ENCODE measurements at places on chromosomes 5 and 9.

GRCh38 chr9:124696101-124696500 lies 75.0 kb downstream of the NR6A1 start:
- DNase-seq = no peak

- no peak for DNase-seq
Observed at GRCh38 chr5:94884311-94884710, 265.8 kb downstream of the SLF1 start.

GRCh38 chr5:16406630-16407029 lies 59.0 kb downstream of the ZNF622 start:
- DNase-seq = no peak

- DNase-seq = no peak
Observed at GRCh38 chr5:154472871-154473580, 5.0 kb downstream of the HAND1 start.

GRCh38 chr5:61402244-61402823 lies 70.3 kb downstream of the ZSWIM6 start:
- DNase-seq = no peak

DNA sequence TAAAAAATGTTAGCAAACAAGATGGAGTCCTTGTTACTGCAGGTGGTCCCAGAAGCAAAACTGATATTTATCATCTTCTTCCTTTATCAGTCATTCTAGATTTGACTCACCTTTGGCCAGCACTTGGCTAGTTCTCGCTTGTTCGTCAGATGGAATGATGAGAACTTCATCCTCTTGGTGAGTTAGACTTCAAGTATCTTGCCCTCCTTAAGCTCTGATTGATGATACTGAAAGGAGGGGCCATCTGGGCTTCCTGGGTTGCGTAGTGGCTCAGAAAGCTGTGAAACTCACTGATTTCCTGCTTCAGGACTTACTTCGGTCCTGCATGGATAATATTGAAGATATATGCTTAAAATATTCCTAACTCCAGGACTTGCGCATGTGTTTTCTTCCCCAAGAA lies 1248.2 kb upstream of the CDH9 start:
- no peak for DNase-seq

- no peak for DNase-seq
Observed at GRCh38 chr5:80917631-80918030, 42.5 kb upstream of the RASGRF2 start.

DNA sequence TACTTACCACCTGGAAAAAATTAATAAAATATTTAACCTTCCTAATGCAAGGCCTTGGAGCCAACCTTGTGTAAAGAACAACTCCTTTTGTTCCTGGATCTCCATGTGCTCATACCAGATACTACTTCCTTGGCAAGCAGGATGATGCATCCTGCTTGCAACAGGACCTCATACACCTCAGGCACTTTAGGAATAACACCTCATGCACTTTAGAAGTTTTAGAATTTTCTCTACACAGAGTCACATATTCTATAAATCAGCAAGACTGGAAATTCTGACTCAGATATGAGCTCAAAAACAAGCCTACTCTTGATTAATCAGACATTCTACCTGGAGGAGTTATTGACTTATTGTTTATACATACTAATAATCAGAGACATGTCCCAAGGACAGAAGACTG lies 209.6 kb upstream of the CDH10 start:
- no peak for DNase-seq

- no peak for DNase-seq
Observed at GRCh38 chr9:34405719-34406118, 29.0 kb upstream of the MYORG start.

DNA sequence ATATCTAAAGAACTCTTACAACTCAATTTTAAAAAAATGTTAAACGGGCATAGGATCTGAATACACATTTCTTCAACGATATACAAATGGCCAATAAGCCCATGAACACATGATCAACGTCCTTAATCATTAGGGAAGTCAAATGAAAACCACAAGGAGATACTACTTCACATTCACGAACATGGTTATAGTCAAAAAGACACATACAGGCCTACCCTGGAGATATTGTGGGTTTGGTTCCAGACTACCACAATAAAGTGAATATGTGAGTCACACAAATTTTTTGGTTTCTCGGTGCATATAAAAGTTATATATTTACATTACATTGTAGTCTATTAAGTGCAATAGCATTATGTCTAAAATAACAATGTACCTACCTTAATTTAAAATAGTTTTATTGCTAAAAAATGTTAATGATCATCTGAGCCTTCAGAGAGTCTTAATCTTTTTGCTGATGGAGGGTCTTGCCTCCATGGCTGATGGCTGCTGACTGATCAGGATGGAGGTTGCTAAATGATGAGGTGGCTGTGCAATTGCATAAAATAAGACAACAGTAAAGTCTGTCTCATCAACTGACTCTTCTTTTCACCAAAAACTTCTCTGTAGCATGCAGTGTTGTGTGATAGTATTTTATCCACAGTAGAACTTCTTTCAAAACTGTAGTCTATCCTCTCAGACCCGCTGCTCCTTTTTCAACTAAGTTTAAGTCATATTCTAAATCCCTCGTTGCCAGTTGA lies 15.1 kb downstream of the AK3 start:
- DNase-seq = no peak

GRCh38 chr5:85159395-85159794 lies 774.7 kb upstream of the EDIL3 start:
- no peak for DNase-seq

DNA sequence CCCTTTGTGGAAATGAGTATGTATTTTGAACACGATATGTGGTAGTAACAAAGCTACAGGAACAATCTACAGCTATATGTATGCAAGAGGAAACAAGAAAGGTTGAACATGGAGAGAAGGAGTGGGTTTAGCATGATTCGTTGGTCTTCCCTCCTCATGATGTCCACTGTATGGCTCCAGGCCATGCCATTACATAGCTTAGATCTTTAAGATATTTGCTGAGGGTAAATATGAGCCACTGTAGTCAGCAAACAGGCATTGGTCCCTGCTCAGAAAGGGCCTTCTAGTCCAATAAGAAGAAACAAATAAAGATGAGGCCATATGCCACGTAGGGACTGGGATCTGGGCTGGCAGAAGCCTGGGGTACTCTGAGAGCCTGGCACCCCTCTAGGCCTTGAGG lies 543.2 kb upstream of the SGCD start:
- no peak for DNase-seq

DNA sequence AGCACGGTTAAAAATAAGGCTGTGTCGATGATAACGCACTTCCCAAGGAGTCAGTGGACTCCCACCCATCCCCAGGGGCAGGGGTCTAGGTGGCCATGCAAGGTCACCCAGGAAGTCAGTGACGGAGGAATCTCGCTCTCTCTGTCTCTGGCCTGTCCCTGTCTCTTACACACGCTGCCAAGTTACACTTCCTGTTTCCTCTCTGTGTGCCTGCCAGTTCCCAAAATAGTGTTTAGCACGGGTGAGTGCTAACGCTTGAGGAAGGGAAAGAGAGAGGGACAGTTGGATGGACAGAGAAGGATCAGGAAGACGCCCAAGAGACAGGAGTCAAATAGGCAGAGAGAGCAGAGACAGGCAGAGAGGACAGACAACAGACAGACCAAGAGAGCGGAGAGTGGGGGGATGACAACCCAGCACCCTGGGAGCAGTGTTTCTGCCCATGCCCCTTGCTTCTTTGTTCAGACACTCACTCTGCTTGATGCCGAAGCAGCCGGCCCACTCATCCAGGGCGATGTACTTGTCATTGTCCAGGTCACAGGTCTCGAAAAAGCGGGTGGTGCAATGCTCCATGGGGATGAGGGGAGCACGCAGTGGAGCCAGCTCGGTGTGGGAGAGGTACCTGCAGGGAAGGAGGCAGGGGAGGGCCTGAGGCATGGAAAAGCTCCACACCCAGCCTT lies 23.0 kb downstream of the SPARC start:
- DNase-seq = no peak

GRCh38 chr9:37284636-37285035 lies 137.9 kb upstream of the GRHPR start:
- no peak for DNase-seq
